ENCODE measurements at places on chromosomes 4 and X.

- peaks cover 7% of the 10 kb centered on the region for H3K4me1 ChIP-seq
- no peak for DNase-seq
- H3K36me3 ChIP-seq, result peaks cover 33% of the 10 kb centered on the region
- H3K4me3 ChIP-seq, result peak overlapping the region; percentile 74
- peak overlapping the region; percentile 70 for H3K27ac ChIP-seq
- no peaks in the 10 kb centered on the region for H3K27me3 ChIP-seq
These were observed 737 bp downstream of the NELFA start for GRCh38 chr4:2007804-2008670.

DNA sequence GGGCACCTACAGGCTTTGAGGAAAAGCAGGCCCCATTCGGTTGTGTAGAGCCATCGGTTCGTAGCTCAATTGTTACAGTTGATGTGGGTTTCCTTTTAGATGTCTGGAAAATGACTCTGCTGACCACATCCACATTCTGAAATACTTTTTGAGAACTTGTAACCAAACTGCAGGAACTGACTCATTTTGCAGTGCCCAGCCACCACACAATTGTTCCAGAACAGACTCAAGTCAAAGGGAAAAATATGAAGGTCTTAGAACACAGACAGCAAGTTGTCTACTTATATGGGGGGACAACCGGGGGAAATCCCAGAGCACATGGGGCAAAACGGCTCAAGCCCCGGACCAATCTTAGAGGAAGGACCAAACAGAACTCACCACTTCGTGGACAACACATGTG, 557.6 kb upstream of the DIPK2B start:
- peak overlapping the region; percentile 90 for H3K27ac ChIP-seq
- DNase-seq, result no peak
- no peaks in the 10 kb centered on the region for H3K27me3 ChIP-seq
- peaks cover 72% of the 10 kb centered on the region for H3K36me3 ChIP-seq
- peaks cover 52% of the 10 kb centered on the region for H3K4me1 ChIP-seq

DNA sequence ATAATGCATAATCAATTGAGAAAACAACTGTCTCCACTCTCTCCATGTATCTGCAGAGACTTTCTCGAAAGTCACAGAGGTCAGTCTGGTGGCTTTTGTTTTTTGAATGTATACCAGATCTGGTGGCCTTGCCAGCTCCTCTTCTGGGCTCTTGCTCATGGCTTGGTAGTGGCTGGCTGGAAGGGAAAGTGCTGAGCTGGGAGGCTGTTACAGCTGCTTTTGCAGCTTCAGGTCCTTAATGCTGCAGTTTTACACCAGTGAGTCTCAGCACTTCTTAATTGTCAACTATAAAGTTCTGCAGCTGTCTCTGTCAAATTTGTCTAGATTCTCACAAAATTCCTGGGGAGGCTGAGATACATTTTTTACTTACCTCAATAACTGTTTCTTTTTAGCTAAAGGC, 390.0 kb downstream of the GRXCR1 start:
- H3K27ac ChIP-seq, result no peak overlapping the region
- no peak overlapping the region for H3K4me3 ChIP-seq
- no peaks in the 10 kb centered on the region for H3K27me3 ChIP-seq
- no peaks in the 10 kb centered on the region for H3K36me3 ChIP-seq
- H3K4me1 ChIP-seq, result no peaks in the 10 kb centered on the region

DNA sequence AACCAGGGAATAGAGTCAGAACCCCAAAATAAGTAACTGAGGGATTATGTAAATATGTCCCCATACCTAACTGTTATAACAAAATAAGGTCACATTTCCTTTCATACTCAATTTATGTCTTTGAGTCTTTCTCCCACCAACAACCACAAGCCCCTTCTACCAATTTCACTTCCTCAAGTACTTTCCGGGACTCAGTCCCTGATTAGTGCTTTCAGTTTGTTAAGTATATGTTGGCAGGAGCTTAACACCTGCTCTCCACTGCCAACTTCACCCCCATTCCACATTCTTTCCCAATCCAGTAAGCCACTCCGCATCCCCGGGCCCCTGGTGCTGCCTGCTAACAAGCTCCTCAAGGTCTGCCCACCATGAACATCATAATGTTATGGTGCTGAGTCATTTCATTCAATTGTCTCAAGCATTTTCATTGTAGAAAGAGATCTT, 71.3 kb upstream of the SPRY1 start:
- H3K4me1 ChIP-seq, result no peaks in the 10 kb centered on the region
- H3K27ac ChIP-seq, result no peak overlapping the region
- no peak overlapping the region for H3K4me3 ChIP-seq
- DNase-seq, result no peak

DNA sequence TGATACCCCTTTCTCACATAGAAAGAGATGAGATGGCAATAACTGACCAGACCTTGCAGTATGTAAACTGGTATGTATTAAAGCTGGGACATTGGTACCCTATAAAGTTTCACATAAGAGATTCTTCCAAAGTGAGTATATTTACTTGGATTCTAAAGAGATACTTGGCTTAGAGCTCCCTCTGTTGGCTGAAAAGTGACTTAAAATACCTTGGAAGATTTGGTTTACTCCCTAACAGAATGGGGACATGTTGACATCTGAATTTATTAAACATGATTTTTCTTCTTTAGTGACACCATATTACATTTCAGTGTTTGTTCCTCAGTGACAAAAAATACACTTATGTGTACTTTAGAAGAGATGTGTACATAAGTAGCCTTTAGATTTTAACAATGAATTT, 47.9 kb upstream of the RGN start:
- no peaks in the 10 kb centered on the region for H3K27me3 ChIP-seq
- H3K36me3 ChIP-seq, result no peaks in the 10 kb centered on the region
- H3K4me3 ChIP-seq, result no peak overlapping the region
- no peak overlapping the region for H3K27ac ChIP-seq

DNA sequence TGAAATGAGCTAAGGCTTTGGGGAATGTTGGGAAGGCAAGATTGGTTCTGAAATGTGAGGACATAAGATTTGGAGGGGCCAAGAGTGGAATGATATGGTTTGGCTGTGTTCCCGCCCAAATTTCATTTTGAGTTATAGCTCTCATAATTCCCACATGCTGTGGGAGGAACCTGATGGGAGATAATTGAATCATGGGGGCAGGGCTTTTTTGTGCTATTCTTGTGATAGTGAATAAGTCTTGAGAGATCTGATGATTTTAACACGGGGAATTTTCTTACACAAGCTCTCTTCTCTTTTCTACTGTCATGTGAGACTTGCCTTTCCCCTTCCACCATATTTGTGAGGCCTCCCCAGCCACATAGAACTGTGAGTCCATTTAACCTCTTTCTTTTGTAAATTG, 157.6 kb upstream of the C1QTNF7 start:
- no peak overlapping the region for H3K27ac ChIP-seq
- no peaks in the 10 kb centered on the region for H3K36me3 ChIP-seq
- no peaks in the 10 kb centered on the region for H3K27me3 ChIP-seq
- DNase-seq, result no peak
- no peaks in the 10 kb centered on the region for H3K4me1 ChIP-seq

- no peak for DNase-seq
- no peaks in the 10 kb centered on the region for H3K36me3 ChIP-seq
- peak overlapping the region; percentile 32 for H3K27ac ChIP-seq
- H3K4me3 ChIP-seq, result no peak overlapping the region
- peaks cover 67% of the 10 kb centered on the region for H3K4me1 ChIP-seq
These were observed 161.7 kb downstream of the RBMX2 start for GRCh38 chrX:130563476-130563875.

DNA sequence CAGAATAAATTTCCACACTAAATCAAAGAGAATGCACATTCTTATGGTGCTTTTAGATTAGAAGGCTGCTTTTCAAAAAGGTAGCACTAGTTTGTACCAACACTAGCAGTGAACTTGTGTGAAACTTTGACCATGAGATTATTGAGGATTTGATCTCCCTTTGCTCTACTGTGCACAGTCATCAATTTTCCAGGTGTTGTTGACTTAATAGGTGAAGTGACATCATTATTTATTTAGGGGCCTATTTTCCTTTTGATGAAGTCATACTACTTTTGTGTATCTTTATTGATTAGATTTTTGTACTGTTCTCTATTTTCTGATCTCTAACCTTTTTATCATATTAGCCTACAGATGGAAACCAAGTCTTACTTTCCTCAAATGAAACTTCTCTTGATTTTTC, 507.9 kb upstream of the LCORL start:
- no peaks in the 10 kb centered on the region for H3K36me3 ChIP-seq
- no peak for DNase-seq
- H3K4me3 ChIP-seq, result no peak overlapping the region
- no peaks in the 10 kb centered on the region for H3K4me1 ChIP-seq

GRCh38 chr4:165079476-165079875, 25.8 kb downstream of the TRIM75 start:
- DNase-seq, result no peak
- H3K4me1 ChIP-seq, result no peaks in the 10 kb centered on the region

DNA sequence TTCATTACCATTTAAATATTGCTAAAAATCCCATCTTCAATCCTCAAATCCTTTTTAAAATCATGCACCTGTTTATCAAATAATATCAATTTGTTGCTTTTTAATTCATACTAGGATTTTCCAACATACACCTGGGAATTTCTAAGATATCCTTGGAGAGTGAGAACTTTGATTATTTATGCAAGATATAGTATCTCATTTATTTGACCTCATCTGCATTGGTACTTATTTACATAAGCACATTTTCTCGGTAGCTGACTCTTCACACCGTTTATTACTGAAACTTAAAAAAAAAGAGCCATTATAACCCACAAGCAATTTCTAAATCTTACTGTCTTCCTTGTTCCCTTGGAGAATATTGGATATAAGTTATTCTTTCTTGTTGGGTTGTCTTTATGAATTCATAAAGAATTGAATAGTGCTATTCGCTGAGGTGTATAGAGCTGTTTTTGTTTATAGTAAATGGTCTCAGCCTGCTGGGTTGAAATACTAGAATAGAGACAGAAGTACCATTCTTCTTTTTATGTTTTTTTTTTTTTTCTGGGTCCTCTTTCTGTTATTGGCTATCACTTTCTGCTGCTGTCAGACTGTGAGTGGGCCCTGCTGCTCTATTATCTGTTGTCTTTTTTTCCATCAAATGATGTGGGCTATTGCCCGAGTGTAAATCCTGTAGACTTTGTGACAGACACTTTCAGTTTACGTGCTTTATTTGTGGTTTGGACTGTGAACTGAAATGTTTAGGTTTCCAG, 2.9 kb downstream of the UGT8 start:
- no peak overlapping the region for H3K4me3 ChIP-seq
- no peak for DNase-seq
- no peaks in the 10 kb centered on the region for H3K4me1 ChIP-seq
- peaks cover 24% of the 10 kb centered on the region for H3K36me3 ChIP-seq

DNA sequence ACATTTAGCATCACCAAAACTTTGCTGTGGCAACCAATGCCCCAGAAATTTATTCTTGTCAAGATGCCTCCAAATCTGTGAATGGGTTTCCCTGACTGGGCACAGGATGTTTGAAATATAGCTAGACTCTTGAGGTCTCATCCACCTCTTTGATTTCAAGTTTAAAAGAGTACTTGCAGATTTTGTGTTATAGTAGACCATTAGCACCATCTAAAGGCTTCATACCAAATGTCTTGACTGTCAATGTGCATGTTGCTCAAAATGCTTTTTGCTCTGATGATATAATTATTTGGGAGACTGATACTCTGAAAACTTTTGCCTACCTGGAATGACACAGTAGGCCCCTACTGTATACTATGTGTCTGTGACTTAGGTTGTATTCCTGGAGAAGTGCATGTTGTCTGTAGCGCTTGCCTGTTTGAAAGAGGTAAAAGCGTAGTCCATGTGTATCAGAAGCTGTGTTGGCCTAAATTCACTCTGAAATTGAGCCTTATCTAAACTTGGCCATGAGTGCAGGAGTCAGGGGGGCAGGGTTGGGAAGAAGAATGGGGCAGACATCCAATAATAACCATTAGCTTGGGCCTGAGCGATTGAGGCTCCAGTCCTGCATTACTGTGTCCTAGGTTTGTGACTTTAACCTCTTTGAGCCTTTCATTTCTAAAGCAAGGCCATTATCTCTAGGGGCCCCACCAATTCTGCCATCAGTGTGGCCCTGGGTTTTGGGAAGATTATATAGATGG, 33.8 kb downstream of the NDP start:
- no peak overlapping the region for H3K27ac ChIP-seq
- no peaks in the 10 kb centered on the region for H3K27me3 ChIP-seq
- H3K36me3 ChIP-seq, result no peaks in the 10 kb centered on the region
- peaks cover 9% of the 10 kb centered on the region for H3K4me1 ChIP-seq
- no peak for DNase-seq

DNA sequence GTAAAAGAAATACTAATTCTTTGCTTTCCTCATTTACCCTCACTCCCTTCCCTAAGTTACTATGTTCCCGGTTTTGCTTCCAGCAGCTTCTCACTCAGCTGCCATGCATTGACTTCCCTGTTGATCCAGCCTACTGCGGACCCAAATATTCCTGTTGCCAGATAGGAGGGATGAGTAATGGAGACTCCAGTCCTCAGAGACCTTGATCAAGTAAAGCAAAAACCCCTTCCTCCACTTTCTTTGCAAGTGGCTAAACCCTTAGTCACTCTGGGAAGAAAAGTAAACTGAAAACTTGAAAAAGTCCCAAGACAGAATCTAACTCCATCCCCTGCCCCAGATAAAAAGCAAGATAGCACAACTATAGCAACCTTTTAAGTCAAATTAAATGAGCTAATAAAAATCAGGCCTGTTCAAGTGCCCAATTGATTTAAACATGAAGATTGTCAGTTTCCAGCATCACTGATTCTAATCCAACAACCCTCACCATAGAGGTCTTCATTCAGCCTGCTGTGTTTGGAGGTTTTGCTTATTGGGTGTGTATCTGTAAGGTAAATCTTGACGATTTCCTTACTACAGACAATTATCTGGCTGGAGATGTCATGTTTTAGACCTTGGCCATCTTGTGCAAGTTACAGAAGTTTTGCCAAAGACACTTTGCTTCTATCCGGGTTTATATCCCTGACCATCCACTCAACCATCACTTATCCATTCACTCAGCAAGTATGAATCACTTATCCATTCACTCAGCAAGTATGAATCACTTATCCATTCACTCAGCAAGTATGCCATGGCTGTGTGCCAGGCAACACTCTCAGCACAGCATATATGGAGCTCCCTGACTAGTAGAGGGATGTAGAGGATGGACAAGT, 17.6 kb downstream of the FGFBP1 start:
- H3K4me3 ChIP-seq, result peak overlapping the region; percentile 43
- peak; percentile 78 for DNase-seq
- H3K27me3 ChIP-seq, result no peaks in the 10 kb centered on the region
- H3K4me1 ChIP-seq, result peaks cover 65% of the 10 kb centered on the region

- H3K4me1 ChIP-seq, result peaks cover 1% of the 10 kb centered on the region
- no peak for DNase-seq
- no peak overlapping the region for H3K27ac ChIP-seq
- H3K27me3 ChIP-seq, result no peaks in the 10 kb centered on the region
- no peak overlapping the region for H3K4me3 ChIP-seq
These were observed 9.7 kb downstream of the CBR4 start for GRCh38 chr4:169000315-169000714.

GRCh38 chr4:3070709-3071500, 3.4 kb downstream of the HTT-AS start:
- no peak overlapping the region for H3K4me3 ChIP-seq
- peaks cover 6% of the 10 kb centered on the region for H3K4me1 ChIP-seq
- peaks cover 17% of the 10 kb centered on the region for H3K36me3 ChIP-seq
- peaks cover 14% of the 10 kb centered on the region for H3K27me3 ChIP-seq

GRCh38 chr4:143377611-143378099, 41.0 kb downstream of the GAB1 start:
- peaks cover 18% of the 10 kb centered on the region for H3K4me1 ChIP-seq
- no peak overlapping the region for H3K4me3 ChIP-seq
- H3K27me3 ChIP-seq, result no peaks in the 10 kb centered on the region
- no peaks in the 10 kb centered on the region for H3K36me3 ChIP-seq
- no peak for DNase-seq
- no peak overlapping the region for H3K27ac ChIP-seq

GRCh38 chr4:88893961-88894360, 163.0 kb downstream of the FAM13A start:
- H3K4me1 ChIP-seq, result no peaks in the 10 kb centered on the region
- no peaks in the 10 kb centered on the region for H3K27me3 ChIP-seq
